Gastroesophageal sphincter (tissue), 4 donors: ENCODE measurements at places on chromosomes 5 and 9. TPM values are rescaled to one million over a fixed set of nuclear protein-coding genes. Genes with fewer than 3 reads are reported as not detected.

The PCDHB14 gene
- total RNA-seq: 5.4 TPM

The PTGDS gene
- total RNA-seq: 48.0 TPM

GRCh38 chr5:31291323-31291854 is 97.9 kb downstream of the CDH6 start:
- H3K27me3 ChIP-seq: no peaks in the 10 kb centered on the region
- H3K36me3 ChIP-seq: no peaks in the 10 kb centered on the region
- no peak overlapping the region for H3K4me3 ChIP-seq
- ATAC-seq: no peak

- no peaks in the 10 kb centered on the region for H3K36me3 ChIP-seq
- H3K4me3 ChIP-seq: no peak overlapping the region
- H3K4me1 ChIP-seq: no peaks in the 10 kb centered on the region
- no peaks in the 10 kb centered on the region for H3K27me3 ChIP-seq
- H3K27ac ChIP-seq: no peak overlapping the region
These were observed 47.4 kb upstream of the TENT2 start for GRCh38 chr5:79564798-79565279.
